Muscle of arm (tissue), 14 donors: ENCODE measurements at places on chromosomes 2 and 18.

DNA sequence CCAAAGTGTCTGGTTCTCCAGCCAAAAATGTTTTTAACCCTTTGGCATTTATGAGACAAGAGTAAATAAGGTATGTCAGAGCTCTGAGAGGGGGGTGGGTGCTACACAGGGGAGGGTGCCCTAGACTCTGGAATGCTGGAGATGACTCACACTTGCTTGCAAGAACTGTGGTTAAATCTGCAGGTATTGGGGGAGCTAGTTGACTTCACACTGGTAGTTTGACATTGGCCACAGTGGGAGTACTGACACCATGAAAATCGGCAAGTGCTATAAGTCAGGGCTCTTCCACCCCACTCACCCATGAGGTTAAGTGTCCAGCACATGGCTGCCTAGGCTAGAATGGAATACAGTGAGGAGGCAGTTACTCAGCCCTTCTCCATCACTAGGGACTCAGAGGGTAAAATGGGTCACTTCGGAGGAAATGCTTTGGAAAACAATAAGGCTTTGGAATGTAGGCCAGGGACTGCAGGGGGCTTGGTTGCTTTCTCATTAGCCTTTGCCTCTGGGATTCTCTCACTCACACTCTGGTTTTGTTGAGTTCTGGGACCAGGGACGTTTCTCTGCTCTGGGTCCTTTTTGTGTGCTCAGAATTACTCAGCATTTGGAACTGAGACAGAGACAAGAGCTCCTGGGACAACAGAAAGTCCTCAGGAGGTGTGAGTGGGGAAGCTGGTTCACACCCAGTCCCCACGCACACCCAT, 91.6 kb downstream of the ACKR3 start:
- DNase-seq, result no peak

GRCh38 chr2:188919824-188920223, 54.3 kb upstream of the COL3A1 start:
- DNase-seq, result no peak

DNA sequence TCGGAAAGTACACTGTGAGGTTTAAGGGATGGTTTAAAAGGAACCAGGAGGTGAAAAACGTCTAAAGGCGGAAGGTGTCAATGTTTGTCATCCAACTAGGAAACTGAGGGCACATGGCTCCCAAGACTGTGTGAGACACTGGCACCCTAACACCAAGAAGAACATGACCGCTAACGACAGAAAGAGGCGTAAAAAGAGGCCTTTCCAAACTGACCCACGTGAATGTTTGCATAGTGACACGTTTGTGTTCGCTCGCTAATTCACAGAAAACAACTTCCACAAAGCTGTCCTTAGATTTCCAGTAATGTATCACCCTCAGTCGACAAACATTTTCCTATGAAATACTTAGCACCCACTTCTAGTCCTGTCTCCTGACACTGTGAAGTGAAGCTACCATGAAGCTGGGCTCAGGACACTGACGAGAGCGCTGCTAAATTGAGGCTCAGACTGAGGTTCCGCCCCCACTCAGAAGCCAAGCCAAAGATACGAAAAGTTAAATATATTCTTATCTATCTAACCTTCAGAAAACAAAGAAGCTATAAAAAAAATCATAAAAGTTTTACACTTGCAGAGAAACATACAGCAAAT, 86.5 kb downstream of the ZNF516 start:
- DNase-seq, result no peak

DNA sequence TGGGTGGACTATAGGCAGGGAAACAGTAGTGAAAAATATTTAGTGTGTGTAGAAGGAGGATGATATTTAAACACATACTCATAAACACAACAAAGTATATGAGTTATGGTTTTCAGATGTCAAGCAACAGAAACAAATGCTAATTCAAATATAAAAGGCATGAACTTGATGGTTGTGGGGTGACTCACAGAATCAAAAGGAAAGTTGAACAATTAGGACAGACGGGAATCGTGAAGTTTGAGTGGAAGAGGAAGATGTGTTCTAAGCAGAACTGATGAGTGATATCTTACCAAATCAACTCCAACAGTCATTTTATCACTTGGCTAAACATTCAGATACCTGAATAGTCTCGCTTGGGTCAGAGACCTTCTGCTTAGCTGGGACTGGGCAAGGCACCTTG, 53.6 kb upstream of the ITGA6 start:
- DNase-seq, result no peak

- DNase-seq, result no peak
Observed at GRCh38 chr2:147865560-147865959, 20.7 kb downstream of the ACVR2A start.

DNA sequence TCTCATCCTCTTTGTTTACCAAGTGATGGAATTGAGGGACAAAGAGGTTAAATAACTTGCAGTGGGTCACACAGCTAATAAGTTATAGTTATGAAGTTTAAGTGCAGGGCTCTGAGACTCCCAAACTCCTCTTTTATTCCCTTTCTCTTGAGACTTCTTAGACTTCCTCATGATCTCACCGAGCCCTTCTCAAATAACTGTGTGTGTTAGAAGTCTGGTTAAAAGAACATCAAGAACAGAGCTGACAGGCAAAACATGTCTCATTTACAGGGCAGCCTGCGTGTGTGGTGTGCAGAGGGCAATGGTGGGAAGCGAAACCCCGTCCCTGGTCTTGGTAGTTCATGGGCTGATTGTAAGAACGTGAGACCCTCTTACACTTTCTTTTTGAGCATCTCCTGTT, 368.0 kb downstream of the SLC4A3 start:
- DNase-seq, result no peak

- DNase-seq, result no peak
Observed at GRCh38 chr2:84641021-84641420, 124.7 kb downstream of the DNAH6 start.

GRCh38 chr2:169925968-169926367, 98.7 kb downstream of the UBR3 start:
- no peak for DNase-seq

DNA sequence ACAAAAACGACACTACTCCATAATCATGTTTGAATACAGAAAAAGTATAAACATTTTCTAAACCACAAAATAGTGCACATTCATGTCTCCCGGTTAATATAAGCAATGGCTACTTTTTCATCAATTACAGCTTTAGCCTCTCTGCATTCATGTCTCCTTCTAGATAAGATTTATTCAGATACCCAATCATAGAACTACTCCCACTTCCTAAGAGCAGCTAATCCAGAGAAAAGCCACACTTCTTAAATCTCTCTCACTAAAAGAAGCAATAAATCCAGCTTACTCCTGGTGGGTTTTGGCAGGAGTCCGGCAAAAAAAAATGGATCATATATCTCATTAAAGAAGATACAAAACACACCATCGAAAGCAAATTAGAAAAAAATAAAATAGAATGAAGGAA, 20.1 kb downstream of the DSEL start:
- DNase-seq, result no peak

GRCh38 chr2:168662651-168663208, 139.7 kb upstream of the NOSTRIN start:
- DNase-seq, result no peak

- DNase-seq, result no peak
Observed at GRCh38 chr2:25964891-25965290, 17.4 kb downstream of the KIF3C start.

DNA sequence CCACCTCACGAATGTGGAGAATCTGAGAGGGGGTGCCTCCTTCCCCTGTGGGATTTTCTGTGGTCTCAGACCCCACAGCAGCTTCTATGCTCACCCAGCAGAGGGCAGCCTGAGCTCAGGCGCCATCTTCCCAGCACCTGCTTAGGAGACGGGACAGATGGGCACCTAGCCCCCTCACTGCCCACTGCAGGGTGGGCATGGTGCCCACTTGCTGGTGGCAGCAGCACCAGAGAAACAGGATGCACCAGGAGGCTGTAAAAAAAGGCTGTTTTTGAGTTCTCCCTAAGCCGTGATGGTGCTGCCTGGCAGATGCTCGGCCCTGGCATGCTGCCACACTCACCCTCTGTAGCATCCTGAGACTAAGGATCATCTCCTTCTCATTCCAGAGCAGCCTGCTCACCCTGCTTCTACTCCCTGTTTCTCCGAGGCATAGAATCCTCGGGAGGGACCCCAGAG, 19.1 kb upstream of the SLC20A1 start:
- DNase-seq, result no peak

DNA sequence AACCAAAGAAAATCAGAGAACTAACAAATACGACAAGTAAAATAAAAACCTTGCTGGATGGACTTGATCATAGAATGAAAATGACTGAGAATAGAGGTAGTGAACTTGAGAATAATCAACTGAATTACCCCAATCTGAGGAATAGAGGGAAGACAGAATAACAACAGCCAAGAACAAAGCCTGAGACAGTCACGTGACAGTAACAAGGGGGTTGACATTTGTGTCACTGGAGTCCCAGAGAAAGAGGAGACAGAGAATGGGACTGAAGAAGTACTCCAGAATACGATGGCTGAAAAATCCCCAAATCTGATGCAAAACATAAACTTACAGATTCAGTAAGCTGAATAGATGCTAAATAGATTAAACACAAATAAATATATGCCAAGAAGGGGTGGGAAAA, 248.5 kb upstream of the HDAC4 start:
- no peak for DNase-seq

GRCh38 chr2:40436093-40436475, 15.8 kb downstream of the SLC8A1 start:
- no peak for DNase-seq

DNA sequence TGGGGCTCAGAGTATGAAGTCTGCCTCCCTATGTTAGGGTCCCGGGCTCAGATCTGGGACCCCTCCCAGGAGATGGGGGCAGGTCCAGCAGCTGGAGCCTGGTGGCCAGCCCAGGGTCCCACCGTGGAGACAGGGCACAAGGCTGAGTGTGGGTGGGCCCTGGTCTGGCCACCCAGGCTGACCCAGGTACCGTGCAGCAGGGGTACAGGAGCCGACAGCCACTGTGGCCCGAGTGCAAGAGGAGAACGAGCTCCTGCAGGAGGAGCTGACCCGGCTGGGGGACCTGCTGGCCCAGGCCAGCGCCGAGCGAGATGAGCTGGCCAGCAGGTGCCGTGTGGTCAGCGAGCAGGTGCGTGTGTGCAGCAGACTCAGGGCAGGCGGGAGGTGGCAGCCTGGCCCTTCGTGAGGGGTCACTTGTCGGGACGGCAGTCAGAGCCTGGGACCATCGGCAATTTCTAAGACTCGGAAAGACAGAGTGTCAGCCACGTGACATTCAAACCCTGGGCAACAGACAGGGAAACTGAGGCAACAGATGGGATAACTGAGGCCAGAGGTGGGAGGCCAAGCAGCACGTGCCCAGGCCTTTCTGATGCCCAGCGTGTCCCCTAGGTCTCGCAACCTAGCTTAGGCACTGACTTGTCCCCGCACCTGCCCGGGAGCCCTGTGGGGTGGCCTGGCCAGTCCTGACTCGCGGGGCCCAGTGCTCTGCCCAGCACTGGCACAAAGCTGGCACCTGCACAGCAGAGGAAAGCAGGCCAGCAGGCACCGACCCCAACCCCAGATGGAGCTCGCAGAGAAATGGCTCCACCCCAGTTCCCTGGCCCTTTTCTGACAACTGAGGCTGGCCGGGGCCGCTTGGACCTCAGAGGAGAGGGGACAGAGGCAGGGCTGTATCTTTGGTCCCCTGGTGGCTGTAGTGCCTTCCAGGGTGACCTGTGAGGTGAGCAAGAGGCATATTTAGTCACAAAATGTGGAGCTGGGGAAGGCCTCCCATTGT, 13.9 kb downstream of the CROCC2 start:
- no peak for DNase-seq

- DNase-seq, result no peak
Observed at GRCh38 chr18:12291161-12291560, 16.9 kb upstream of the TUBB6 start.

DNA sequence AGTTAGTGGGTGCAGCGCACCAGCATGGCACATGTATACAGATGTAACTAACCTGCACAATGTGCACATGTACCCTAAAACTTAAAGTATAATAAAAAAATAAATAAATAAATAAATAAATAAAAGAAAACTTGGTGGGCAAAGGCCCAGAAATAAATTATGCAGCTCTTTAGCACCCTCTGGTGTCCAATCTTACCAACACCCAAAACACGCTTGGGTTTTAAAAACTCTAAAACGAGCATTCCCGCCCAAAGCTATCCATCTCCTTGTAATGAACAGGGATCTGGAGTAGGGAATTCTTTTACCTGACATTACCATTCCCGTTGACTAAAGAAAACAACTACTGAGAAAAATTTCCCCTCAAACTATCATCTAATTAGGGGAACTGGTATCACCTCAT, 2005.9 kb upstream of the CELF4 start:
- no peak for DNase-seq

GRCh38 chr2:76316691-76317090, 606.0 kb upstream of the GCFC2 start:
- no peak for DNase-seq

DNA sequence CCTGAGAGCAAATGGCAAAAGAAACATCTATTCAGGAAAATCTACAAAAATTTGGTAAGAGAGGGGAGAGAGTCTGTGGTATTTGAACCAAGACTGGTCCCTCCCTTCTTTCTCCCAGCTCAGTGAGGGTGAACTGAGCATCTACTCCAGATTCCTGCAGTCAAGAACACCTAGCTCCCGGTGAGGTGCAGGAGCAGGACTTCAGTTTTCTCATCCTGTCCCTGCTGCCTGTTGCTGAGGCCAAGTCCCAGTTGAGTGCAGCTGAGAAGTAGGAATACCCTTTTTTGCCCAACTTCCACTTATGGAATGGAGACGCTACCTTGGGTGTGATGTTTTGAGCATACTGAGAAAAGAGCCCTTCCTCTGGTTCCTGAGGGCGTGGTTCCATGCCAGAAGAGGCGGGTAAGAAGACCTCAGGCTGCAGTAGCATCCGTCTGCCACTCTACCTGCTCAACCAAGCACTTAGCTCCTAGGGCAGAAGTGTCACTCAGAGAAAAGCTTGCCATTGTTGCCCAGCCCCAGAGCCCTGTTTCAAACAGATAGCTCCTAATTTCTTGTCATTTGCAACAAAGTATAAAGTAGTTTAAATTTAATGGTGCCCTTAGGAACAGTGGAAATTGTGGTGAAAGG, 112.9 kb downstream of the SOS1 start:
- DNase-seq, result no peak

- DNase-seq, result no peak
Observed at GRCh38 chr2:174031226-174031625, 66.1 kb upstream of the SP3 start.

DNA sequence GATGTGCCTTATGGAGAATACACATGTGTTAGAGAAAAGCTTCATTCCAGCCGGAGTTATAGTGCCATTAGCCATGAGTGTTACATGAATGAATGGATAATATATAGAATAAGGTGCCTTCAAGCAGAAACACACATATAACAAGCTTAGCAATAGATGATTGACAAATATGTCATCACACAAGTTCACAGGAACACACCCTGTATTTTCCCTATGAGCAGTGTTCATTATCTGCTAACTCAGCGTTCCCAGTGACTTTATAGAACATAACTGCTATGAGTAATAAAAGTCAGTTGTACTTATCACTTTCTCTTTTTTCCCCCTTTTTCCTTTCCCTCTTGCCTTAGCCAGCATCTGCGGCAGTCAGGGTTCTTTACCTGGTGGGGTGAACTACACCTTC, 65.1 kb downstream of the TIMM21 start:
- DNase-seq, result no peak
